ENCODE measurements at places on chromosomes 3 and 15.

DNA sequence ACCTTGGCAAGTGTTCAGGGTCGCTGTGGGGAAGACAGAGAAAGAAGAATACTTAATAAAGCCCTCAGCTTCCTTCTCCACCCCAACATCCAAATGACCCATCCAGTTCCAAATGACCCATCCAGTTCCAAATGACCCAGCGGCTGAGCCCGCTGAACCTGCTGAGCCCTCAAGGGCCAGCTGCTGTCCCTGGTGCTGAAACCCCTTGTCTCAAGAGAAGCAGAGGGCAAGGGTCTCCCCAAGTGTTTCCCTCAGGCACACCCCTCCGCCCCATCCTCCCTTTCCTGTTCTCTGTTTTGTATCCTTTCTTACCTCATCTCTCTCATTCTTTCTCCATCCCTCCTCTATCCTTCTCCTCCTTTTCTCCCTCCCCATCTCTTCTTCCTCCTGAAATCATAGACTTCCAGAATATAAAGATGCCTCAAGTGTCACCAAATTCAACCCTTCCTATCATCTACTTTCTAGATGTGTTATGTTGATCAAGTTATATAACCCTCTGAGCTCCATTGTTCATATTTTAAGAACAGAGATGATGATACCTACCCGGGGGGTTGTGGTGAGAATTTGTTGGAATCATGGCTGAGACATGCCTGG, 29.0 kb downstream of the CCDC33 start:
- no peak for DNase-seq

DNA sequence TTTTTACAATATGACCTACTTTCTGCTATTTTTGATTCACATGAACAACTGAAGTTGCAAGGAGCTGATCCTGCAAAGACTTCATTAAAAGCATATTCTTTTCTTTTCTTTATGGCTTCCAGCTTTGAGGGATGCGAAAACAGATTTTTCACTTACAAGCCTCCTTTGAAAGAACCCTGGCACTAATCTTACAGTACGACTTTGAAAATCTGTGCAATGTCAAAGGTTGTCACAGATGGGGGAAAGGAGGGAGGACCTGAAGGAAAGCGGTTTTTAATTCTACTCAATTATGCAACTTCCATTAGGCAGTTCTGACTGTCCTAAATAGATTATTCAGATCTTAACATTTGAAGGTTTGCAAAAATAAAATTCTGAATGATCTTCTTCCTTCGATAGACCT, 130.5 kb downstream of the TNIK start:
- no peak for DNase-seq

- DNase-seq: no peak
These were observed 212.4 kb downstream of the OPA1 start for GRCh38 chr3:193805448-193805847.

GRCh38 chr3:19735111-19735510, 198.9 kb downstream of the EFHB start:
- DNase-seq: no peak

GRCh38 chr3:68988740-68989139, 24.7 kb downstream of the EOGT start:
- no peak for DNase-seq

DNA sequence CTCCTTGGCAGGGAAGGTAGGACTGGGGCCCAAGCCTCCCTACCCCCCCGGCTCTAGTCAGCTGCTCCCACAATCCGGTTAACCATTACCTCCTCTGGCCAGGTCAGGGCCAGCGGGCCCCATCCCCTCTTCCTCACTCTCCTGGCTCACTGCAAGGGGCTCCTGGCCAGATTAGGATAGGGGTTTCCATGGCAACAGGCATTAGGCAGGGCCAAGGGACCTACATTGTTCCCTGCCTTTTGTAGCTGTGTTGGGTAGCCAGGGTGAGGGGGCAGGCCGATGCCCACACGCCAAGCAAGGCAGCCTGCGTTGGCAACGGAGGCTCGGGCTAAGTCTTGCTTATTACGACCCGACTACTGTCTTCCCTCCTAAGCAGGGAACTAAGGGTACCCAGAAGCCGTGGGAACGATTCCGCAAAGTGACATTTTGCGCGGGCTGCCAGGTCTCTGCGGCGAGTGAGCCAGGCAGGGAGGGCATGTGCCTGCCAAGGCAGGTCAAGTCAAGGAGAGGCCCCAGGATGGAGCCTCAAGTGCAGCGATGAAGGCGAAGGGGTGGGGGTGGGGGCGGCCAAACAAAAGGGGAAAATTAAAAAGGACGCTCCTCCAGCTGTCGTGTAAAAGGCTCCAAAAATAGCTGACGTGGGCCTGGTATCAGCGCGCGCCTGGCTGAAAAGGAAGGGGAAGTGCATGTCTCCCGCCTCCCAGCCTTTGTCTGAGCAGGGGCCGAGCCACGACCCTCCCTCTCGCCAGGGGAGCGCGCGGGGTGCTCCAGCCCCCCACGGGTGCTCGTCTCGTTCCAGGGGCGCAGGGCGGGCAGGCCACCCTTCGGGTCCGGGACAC, 919 bp downstream of the IDH2 start:
- DNase-seq: no peak

DNA sequence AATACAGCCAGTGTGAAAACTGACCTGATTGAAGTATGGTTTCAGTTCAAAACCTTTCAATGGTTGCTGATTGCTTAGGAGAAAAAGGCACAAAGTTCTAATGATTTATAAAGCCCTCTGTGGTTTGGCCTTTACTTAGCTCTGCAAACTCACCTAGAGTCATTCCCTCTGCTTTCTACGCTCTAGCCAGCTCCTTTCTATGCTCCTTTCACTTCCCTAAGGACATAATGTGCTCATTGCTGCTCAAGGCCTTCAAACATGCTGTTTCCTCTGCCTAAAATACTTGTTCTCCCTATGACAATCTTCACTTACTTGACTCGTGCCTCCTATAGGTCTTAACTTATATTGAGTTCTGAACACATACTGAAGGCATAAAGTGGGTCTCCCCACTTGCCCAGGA, 19.0 kb downstream of the RPL39L start:
- DNase-seq: no peak

- DNase-seq: no peak
These were observed 47.8 kb downstream of the KCNMB2 start for GRCh38 chr3:178583963-178584575.

DNA sequence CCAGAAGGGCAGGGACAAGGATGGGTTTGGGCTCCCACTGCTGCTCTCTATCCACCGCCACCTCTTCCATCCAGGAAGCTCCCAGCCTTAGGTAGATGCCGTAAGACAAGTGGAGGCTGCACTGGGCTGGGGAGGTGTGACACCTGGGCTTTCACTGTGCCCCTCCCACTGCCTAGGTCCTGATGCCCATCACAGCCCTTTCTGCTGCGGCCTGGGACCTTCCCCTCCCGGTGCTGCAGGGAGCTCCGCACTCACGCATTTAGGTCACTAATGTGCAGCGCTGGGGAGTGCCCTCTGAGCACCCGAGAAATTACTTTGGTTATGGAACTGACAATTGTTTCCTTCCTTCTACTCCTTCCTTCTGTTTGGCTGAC, 850 bp downstream of the LTF start:
- DNase-seq: no peak

DNA sequence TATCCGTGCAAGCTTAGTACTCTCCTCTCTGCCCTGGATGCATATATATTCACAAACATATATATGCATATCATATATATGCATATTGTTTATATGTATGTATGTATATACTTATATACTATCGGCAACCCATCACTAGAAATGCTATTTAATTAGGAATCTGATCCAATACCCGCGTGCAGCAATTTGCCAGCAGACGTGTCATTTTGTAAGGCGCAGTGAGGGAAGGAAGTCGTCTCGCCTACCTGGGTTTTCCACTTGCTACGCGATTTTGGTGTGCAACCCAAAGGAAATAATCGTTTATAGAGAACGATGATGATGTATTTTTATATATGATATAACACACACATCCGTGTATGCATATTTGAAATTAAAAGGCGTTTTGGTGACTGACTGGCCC, 5.6 kb upstream of the FEZF2 start:
- no peak for DNase-seq

GRCh38 chr3:157460253-157460652, 23.6 kb downstream of the PTX3 start:
- no peak for DNase-seq

DNA sequence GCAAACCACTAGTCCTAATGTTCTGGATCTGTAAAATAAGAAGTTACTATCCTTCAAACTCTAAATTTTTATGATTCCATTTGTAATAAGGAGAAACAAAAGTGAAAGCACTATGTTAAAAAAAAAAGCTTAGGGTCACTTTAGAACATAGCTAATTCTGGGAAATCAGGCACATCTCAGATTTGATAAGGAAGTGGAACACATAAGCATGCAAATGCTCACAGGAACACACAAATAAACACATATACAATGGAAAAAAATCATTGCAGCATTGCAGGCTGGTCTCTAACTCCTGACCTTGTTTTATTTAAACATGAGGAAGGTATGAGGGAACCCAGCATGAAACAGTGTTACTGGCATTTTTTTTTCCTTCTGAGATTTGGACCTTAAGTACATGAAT, 63.2 kb upstream of the TNFSF10 start:
- no peak for DNase-seq

GRCh38 chr3:70824773-70825172, 512.3 kb upstream of the MDFIC2 start:
- DNase-seq: no peak

- DNase-seq: no peak
These were observed 985.6 kb downstream of the EPHA3 start for GRCh38 chr3:90092994-90093393.

GRCh38 chr15:51088585-51088984, 6.1 kb downstream of the TNFAIP8L3 start:
- DNase-seq: no peak

DNA sequence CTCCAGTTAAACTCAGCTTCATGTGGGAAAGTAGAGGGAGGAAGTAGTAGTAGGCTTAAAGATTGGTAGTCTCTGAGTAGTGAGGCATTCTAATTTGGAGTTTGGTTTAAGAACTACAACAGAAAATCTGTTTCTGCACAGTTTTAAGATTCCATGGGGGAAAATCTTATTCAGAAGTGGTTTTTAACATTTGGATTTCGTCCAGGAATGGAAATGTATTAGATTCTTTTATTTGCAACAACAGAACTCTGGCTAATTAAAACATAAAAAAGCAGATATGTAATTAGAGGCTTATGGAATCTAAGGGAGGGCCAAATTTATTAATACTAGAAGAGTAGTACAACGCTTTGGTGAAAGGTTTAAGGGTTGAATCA, 36.0 kb downstream of the NECTIN3 start:
- no peak for DNase-seq

DNA sequence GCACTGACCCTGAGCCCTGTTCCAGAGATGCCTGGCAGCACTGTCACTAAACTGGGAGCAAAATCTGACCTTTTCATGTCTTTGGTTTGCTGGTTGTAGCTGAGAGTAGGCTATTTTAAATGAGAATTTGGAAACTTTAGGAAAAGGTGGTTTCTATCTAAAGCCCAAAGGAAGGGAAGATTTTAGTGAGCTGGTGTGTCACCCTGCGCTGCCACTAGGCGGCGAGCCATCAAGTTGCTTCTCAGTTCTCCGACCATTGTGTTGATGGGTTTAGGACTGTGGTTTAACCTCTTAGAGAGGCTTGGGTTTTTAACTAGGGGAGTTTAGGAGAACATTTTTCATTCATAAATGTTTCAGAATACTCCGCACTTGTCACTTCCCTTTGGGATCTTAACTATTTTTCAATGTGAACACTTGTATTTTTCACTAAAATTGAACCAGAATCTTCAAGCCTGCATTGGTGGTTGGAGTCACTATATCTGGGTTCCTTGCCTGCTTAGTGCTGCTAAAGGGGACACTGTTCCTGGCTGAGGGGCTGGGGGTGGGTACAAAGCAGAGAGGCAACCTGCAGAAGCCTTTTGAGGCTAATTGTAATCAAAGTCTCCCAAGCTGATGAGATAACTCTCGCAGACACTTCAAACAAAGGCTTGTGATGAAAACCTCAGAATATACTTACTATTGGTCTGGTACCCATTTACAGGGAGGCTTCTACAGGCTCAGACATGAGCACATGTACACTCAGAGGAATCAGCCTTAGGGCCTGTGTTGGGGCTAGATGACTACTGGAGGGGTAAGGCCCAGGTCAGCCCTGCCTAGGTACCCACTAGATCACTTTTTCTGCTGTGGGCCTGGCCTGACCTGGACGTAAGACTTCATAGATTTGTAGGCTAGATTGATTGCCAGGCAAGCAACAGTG, 16.8 kb downstream of the EXOSC7 start:
- DNase-seq: no peak

DNA sequence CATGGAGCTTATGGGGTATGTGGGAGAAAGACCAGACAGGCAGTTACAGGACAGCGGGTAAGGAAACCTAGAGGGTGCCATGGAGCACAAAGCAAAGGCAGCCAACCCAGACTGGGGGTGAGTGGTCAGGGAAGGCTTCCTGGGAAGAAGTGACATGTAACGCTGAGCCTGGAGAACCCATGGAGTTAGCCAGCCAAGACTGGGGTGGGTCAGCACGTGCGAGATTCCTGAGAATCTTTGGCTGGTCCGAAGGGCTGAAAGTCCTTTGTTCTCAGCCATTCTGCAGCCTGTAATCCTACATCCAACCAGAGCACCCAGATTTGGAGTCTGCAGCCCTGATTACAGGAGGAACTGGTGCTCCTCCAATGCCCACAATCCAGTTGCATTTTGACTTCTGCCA, 120.1 kb upstream of the WNT5A start:
- DNase-seq: no peak
